Testis (tissue), 5 donors: ENCODE measurements at places on chromosomes 2 and 18.

- peak; percentile 43 for DNase-seq
Observed at GRCh38 chr18:13110559-13110958, 108.0 kb upstream of the LDLRAD4 start.

DNA sequence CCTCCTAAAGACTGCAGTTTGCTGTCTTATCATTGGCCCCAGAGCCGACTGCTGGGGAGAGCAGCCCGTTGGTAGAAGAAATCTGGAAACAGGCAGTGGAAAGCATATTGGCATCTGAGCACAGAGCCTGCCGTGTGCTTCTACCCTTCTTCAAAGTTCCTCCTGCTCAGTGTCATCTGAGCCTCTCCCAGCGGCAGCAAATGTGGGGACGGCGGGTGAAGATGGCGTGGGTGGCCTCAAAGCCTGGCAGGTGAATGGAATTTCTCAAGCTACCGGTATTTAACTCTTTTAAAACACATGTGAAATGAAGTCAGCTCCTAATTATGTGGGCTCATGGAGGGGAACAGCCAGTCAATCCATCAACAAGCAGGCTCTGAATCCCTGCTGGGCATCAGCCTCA lies 181.6 kb upstream of the PXDN start:
- no peak for DNase-seq

- no peak for DNase-seq
Observed at GRCh38 chr2:72130659-72131360, 16.9 kb downstream of the CYP26B1 start.

DNA sequence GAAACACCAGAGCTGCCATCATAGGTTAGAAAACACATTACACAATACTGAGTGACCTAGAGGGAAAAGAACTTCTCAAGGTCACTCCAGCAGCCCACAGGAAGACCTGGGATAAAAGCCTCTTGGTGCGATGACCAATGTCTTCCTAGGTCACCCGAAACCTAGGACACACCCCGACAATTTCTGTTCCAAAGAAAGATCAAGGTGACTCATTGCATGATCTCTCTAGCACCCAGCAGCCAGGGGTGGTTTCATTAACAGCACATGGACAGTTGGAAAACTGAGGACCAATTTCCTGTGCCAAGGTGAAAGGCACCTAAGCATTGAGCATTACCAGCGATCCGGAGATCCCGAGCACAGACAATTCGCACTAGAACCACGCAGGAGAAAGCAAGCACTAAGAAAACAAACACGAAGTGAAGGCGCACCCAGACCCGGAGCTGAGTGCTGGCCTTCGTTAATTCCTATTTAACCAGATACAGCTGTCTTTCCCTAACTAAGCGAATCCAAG lies 1.5 kb downstream of the CACNB4 start:
- peak; percentile 40 for DNase-seq

DNA sequence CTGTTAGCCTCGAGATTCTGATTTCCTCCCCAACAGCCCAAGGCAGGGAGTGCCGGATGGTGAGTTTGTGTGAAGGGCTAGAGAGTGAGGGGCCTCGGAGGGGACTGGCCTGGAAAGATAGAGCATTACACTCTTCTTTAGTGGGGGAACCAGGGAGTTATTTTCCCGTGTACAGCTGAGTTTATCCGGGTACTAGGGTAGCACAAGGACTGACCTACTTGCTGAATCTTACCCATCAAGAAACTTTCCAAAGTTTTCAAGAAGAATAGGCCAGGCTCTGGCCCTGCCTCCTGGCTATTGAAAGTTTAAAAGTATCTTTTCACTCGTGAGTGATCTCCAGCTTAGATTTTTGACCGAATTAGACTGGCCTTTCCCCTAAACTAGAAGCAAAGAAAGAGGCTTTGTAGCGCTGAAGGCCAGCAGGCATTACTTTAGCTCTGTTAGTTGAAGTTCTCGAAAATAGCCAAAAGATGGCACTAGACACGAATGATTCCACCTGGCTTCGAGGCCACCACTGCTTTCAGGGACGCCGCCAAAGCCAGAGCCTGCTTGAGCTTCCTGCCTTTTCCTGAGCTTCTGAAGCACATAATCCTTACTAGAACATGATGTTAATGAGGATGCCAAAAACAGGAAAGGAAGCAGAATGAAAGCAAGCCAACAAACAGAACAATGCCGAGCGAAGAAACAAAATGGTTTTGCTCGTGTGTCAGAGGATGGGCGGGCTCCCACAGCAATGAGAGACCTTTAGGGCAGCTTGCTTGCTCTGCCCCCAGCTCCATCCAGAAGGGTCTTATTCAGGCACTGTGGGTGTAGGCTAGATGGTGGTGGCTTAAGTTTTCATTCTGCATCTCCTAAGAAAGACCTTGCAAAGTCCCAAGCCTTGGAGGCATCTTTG lies 55.8 kb downstream of the TSN start:
- DNase-seq, result peak; percentile 72

GRCh38 chr18:57900906-57901435 lies 97.9 kb upstream of the ATP8B1 start:
- no peak for DNase-seq

DNA sequence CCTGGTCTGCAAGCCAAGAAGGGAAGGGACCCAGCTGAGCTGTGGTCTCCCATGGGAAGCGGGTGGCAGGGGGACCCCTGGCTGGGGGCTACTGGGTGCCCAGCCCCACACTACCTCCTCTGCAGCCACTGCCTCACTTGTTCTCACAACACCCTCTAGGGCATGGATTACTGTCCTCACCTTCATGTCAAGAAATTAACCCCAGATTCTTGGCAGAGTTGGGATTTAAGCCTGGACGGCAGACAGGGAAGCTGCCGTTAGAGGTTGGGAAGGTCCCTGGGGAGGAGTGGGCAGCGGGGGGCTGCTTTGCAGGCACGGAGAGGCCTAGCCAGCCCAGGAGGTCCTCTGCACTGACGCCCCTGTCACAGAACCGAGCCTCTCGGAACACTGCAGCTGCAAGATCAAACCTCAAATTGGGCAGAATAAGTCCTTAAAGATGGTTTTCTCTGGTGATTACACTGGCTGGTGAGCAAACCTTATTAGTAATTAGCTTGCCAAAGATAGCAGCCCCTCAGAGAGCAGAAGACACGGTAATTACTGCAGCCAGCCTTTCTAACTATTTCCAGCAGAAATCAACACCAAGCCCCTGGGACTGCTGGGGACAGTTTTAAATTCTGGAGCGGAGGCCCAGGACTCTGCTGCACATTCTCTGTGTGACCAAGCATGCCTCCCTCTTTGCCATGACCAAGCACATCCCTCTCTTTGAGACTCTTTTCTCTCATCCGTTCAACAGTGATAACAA lies 35.9 kb downstream of the KCNF1 start:
- no peak for DNase-seq

GRCh38 chr2:120701499-120701898 lies 34.2 kb upstream of the GLI2 start:
- no peak for DNase-seq

DNA sequence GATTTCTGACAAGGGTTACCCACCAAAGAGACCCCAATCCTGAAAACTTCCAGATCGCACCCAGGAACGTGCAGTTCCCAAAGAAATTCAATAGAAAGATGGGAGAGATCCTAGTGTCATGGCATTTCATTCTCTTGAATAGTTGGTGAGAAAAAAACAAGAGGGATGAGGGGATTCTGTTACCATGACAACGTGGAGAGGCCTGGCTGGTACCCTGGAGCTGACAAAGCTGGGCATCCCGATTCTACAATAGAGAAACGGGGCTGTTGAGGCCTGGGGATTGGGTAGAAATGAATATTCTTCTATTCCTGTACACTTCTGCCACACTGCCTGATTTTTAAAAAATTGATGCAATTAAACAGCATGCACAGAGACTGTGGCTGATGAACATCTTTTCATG lies 41.0 kb downstream of the POLE4 start:
- DNase-seq, result no peak

DNA sequence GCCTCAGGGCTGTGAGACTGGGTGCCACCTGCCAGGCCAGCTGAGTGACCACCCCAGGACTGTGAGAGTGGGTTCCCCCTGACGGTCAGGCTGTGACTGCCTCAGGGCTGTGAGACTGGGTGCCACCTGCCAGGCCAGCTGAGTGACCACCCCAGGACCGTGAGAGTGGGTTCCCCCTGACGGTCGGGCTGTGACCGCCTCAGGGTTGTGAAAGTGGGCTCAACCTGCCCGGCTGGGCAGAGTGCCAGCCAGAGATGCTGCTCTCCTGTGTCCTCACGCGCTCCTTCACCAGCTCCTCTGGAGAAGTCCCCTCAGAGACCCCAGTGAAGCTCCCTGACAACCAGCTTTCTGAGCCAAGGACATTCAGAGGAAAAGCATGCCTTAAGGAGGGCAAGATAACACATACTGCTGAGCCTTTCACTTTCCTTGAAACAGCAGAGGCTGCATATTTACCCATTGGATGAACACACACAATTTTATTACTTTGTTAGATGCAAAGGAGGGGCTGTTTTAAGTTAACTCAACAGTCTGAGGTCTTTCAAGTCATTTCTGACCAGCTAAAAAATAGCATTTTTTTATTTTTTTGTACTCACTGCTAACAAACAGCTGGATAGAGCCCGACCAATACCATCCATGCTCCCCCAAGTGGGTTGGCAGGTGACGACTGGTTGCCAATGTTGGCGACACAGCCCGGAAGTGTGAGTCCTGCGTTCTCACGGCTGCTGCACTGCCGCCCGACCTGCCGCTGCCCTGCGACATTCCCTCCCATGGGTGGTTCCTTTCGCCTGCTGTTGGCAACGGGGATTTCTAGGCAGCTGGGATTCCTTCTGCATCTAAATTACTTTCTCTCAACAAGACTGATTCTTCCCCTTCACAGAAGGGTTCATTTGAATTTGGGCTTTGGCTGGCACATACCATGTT lies 70.7 kb downstream of the NDUFA10 start:
- DNase-seq, result no peak

GRCh38 chr2:5849562-5849961 lies 157.4 kb downstream of the SOX11 start:
- DNase-seq, result no peak

- no peak for DNase-seq
Observed at GRCh38 chr2:71481111-71481510, 27.8 kb downstream of the DYSF start.

DNA sequence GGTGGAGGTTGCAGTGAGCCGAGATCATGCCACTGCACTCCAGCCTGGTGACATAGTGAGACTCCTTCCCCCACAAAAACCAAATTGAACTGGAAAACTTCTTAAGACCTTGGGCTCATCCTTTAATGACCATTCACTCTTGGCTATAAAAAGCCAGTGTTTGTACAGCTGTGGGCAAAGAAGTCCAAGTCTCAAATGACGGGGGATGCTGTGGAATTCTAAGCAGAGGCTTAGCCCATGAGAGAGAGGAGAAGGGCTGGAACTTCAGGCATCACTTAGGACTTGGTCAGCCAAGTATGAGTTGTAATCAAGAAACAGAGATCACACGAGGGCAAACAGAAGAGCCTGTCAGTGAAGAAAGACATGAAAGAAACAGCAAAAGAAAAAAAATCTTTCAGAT lies 79.3 kb upstream of the POU3F3 start:
- no peak for DNase-seq

- peak; percentile 5 for DNase-seq
Observed at GRCh38 chr2:8582651-8583399, 99.0 kb upstream of the ID2 start.

DNA sequence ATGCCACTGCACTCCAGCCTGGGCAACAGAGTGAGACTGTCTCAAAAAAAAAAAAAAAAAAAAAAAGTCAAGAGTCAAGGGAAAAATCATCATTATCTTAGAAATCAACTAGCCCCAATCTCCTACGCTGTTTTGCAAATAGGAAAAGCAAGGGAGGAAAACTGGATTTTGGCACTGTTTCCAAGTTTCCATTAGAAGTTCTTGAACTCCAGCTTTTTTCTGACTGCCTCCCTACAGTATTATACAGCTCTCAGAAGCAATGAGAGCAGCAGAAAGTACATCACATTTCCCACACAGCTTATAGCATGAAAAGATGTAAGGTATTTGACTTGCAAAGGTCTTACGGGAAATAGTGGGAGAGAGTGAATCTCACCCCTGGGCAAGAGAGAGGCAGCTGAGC lies 127.8 kb downstream of the OSR1 start:
- no peak for DNase-seq

DNA sequence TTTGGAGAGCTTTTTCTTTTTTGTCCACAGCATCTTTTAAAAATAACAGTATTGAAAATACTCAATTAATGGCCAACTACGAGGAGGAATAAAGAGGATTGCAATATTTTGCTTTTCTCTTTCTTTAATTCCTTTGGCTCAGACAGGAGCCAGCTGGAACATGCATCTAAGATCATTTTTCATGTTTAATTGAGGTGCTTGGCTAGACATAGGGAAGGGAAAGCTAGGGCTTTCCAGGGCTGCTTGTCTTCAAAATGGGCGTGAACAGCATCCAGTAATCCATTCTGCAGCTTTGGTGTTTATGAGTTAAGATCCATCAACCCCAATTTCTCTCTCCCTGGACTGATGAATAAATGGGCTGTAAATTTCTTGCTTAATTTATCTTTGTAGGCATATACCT lies 323.0 kb downstream of the PTPRM start:
- no peak for DNase-seq

DNA sequence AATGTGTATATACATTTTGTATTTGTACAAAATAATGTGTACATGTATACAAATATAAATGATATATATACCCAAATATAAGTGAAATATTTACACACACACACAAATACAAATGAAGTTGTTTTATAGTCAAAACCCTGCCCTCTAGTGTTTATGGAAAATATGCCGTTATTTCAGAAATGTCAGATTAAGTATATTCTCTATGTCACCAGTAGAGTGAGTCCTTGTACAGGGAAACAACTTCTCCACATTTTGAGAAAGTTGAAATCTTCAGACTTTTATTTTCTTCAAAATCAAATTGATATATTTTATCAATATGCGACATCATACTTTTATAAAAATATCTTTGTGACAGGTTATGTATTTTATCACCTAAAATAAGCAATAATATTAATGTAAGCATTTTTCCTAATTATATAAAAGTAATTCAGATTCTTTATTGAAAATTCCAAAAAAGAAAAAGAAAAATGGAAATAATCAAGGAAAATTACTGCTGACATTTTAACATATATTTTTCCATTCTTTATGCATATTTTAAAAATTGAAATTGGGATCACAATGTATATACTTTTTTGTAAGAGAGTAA lies 22.4 kb downstream of the ARL6IP6 start:
- no peak for DNase-seq

- no peak for DNase-seq
Observed at GRCh38 chr2:84999553-84999955, 28.6 kb downstream of the KCMF1 start.

- DNase-seq, result peak; percentile 67
Observed at GRCh38 chr2:216829533-216829932, 30.3 kb downstream of the TNP1 start.

- no peak for DNase-seq
Observed at GRCh38 chr2:75949385-75950030, 238.8 kb upstream of the GCFC2 start.

- DNase-seq, result no peak
Observed at GRCh38 chr2:179253226-179253625, 11.4 kb downstream of the SESTD1 start.

GRCh38 chr2:128779301-128780095 lies 460.8 kb upstream of the HS6ST1 start:
- DNase-seq, result peak; percentile 10

GRCh38 chr2:71423817-71424420 lies 29.4 kb upstream of the DYSF start:
- DNase-seq, result no peak

GRCh38 chr2:226325526-226325925 lies 474.1 kb downstream of the IRS1 start:
- no peak for DNase-seq
